ENCODE measurements at places on chromosomes 4 and X.
A peak's percentile ranks its signal among the peaks of the same experiment; 100 is the strongest.

DNA sequence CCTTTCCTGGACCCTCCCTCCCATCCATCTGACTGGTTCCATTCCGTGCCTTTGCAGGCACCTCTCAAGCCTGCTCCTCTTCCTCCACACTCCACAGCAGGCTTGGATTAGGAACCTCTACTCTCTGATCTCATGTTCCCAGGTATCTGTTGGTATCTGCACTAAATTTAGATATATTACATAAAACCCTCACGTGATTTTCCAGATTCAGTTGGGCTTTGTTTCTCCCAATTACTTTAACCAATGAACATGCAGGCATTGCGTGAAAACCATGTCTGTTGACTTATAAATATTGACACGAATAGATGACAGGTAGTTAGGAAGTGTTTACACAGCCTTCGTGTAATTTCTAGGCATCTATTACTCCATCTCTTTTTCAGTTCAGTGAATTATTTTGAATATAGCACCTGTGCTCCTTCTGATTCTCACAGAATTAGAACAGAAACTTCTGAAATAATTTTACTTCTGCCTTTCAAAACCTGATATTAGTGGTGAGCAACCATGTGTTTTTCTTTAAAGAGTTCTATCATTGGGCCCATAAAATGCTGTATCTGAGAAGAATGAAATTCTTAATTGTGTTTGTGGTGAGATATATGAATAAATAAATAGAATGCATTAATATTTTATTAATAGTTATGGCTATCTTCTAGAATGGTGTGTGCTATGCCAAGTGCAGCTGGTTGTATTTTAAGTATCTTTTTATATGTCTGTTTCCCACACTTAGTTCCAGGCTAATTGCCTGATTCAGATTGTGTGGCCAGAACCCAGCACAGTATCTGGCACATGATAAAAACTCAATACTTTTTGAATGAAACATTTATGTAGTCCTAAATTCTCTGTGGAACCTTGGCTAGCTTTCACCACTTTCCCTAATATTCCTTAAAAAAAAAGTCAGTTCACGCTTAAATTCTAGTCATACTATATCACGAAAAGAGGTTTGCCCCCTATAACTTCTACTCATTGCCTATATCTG is 304.8 kb downstream of the QDPR start:
- DNase-seq: no peak

DNA sequence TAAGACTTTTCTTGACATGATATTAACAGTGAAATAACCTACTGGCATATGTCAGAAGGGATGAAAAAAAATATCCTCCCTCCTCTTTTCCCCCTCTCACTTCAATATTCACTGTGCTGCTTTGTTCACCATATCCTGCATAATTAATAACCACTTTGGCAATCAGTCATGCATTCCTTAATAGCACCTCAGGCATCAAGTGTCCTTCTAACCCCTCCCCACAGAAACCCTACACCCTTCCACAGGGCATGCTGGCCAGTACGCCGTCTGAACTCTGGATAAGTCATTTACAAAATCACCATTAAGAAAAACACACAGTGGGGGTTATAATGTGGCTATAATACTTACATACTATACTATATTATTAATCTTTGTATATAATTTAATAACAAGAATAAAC is 165.9 kb downstream of the PDGFC start:
- no peak for DNase-seq

GRCh38 chr4:40307627-40308497 is 27.3 kb upstream of the CHRNA9 start:
- no peak for DNase-seq

DNA sequence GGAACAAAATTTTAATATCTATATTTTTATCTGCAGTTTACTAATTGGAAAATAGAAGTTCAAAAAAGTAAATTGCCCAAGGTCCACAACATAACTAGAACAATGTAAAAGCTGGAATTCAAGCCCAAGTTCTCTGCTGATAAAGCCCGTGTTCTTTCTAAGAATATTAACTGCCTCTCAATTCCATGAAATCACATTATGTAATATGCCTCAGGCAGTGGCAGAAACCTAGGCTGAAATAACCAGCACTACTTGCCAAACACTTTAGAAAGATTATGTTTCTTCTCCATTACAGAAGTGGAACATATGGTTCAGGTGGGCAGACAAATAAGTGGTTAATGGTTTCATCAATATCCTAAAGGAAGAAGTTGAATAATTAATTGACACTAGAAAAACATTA is 56.7 kb upstream of the ADGRL3 start:
- no peak for DNase-seq

DNA sequence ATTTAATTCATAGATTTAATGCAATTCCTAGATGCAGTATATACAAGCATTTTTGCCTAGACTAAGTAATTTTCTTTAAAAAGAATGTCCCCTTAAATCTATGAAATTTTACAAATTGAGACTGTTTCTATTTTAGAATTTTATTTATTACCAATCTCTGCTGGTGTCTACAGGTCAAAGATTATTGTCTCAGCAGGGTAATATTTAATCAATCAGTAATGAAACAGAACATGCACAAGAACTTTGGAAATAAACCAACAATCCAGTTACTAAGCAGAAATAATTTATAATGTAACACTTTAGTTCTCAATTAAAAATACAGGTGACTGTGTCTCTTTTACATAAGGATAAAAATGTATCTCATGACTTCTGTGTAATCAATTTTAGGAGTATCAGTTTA is 266.2 kb downstream of the PPP3CA start:
- DNase-seq: no peak

- peak; percentile 66 for DNase-seq
These were observed at the start of gene PCDH7 for GRCh38 chr4:30720021-30720660. TSS of gene PCDH7 (plus strand) at chr4:30720369. CDS start at chr4:30721423, 1,054 bp downstream.

DNA sequence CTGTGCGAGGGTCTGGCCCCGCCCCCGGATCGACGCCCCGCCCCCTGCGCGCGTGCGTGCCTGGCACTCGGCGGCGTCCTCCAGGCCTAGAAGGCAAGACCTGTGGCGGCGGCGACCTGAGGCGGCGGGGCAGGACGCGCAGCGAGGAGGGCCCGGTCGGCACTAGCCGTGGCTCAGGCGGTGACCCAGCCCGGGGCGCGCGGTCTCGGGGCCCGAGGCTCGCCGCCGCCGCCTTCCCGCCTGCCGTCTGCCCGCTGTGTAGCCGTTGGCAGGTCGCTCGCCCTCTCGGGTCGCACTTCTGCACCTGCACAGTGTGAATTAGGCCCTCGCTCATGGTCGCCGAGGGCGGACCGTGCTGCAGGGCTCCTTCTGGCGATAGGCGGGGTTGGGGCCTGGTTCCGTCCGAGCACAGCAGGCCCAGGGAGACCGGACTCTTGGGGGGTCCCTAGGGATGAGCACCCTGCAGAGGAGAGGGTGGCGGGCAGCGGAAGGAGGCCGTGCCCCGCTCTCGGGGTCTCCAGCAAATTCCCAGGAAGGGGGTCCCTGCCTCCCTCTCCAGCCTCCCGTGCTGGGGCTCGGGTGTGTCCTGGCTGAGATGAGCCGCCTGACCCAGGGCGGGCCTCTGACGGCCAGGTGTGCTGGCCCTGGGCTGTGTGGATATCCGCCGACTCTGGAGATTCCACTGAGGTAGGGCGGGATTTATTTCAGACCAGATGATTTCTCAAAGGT is 557 bp upstream of the FAM53A start:
- DNase-seq: no peak

GRCh38 chr4:6912441-6912840 is 2.8 kb downstream of the TBC1D14 start:
- no peak for DNase-seq

- DNase-seq: no peak
These were observed 31.5 kb downstream of the PALLD start for GRCh38 chr4:168528131-168528949.

- DNase-seq: no peak
These were observed 43.3 kb downstream of the FGFBP1 start for GRCh38 chr4:15894921-15895916.

DNA sequence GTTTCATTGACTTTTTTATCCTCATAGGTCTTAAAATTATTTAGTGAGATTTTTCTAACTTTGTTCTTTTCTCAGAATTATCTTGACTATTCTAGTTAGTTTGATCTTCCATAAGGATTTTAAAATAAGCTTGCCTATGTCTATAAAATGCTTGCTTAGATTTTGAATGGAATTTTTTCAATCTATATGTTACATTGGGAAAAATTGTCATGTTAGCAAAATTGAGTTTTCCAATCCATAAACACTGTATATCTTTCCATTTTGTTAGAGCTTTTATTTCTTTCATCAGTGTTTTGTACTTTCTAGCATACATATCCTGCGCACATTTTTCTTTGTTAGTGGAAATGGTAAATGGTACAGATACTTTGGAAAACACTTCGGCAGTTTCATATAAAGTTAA is 312.9 kb downstream of the PDHA2 start:
- DNase-seq: no peak

DNA sequence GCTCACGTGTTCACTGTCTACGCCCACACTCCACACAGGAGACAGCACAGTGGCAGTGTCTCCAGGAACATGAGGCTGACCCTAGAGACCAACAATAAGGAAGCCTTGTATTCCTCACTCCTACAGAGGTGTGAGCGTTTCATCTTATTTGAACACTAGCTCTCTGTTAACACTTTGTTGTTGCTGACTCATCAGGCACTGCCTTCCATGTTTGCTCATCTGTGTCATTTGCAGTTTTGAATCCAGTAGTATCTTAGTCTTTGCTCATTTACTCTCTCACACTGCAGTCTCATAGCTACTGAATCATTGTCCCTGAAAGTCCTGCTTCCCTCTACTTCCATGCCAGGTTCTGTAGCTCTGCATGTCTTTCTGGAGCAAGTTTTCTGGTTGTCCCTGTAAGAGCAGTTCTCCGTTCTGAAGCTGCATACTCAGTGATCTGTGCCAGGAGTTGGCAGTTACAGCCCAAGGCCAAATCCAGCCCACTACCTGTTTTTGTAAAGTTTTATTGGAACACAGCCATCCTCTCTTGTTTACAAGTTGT is 80.3 kb upstream of the DCLK2 start:
- no peak for DNase-seq

DNA sequence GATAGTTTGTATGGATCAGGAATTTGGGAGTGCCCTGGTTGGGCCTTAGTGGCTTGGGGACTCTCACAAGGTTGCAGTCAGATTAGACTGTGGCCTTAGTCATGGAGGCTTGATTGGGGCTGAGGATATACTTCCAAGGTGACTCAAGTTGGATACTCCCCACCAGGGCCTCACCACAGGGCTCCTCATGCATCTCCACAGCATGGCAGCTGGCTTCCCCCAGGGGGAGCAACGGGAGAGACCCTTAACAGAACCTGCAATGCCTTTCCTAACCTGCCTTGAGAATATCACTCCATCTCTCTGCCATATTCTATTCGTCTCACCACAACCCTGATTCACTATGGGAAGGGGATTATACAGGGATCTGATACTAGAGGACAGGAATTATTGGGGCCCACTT is 161.9 kb downstream of the RELL1 start:
- no peak for DNase-seq

DNA sequence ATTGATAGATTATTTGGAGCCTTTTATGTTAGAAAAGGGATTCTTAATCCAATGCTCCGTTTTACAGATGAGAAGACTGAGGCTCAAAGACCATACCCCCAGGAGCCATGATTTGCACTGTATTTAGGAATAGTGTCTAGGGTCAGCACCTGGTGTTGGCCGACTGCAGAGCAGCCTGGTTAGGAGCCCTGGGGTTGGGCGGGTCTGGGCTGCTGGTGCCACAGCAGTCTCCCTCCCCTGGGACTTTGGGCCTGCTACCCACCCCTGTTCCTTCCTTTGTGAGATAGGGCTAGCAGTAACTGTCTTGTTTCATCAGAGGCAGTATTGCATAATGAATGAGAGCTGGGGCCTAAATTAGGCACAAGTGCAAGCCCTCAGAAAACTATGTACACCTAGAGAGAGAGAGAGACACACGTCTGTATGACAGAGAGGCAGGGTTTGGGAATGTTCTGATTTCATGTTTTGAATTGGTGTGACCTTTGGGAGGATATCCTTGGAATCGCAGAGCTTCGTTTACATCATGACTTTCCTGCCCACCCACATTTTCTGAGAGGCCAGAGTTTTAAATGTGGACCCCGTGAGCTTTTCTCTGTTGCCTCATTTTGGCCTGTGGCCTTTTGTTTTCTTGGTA is 111.7 kb downstream of the PTTG2 start:
- no peak for DNase-seq

DNA sequence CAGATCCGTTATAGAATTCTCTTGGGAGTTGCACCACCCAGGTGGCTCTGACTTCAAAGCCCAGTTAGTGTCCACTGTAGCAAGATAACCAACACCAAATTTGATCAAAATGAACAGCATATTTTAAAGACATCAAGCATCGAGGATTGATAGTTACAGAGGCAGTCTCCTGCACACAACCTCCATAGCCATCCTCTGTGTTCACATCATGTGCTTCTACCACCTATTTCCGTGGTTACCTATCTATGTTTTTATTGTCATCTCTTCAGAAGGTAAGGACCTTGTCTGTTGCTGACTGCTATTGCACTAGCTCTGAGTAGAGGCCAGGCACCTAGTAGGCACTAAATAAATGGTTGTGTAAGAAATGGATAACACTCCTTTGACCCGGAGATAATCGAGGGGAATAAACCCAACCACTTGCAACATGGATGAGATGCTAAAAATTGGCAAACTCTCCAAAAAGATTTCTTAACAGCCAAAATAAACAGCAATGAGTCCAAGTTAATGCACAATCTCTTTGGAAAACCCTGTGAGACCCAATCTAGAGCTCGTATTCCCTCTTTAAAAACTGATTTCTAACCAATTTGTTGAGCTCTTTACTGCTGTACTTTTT is 14.7 kb upstream of the C1QTNF7 start:
- no peak for DNase-seq

- DNase-seq: no peak
These were observed 11.0 kb downstream of the GRIA2 start for GRCh38 chr4:157231525-157231924.

GRCh38 chrX:76420237-76420636 is 7.3 kb upstream of the MAGEE1 start:
- DNase-seq: no peak

DNA sequence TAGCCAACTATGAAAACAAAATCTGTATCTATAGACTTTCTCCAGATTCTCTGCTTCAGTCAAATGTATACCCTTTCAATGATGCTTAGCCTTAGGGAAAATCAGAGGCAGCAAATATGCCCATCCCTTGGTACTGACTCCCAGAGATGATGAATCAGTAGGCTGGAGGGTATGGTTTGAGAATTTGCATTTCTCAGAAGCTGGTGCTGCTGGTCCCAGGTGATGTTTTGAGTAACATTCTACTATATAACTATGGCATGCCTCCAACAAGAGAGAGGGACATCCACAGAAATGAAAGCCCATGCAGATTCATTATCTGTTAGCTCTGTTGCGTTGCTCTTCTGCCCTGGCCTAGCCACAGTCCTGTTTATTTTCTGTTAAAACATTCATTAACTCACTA is 13.6 kb downstream of the TNIP3 start:
- no peak for DNase-seq

GRCh38 chr4:6851962-6852361 is 57.7 kb upstream of the TBC1D14 start:
- DNase-seq: no peak
